ENCODE measurements at places on chromosomes 13 and 19.

DNA sequence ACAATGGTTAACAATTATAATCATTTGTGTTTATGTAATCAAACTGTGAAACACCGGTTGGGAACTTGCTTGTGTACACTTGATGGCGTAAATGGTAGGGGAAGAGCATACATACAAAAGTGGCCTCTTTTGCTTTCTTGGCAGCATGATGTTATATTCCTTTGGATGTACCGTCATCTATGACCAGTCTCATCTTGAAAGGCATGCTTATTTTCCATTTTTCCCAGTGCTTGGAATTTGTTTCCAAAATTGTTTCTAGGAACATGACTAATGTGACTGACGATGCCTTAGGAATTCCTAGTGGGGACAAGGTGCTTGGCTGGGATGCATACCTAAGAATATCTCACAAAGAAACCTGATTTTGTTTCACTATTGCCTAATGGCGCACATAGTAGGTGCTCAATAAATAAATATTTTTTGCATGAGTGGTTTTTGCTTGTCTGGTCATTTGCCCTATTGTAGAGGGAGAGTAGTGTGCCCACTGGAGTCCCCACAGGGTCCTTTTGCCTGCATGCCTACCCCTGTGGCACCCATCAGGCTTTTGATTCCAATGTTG lies 45.5 kb downstream of the SAE1 start:
- DNase-seq, result no peak

GRCh38 chr13:73385848-73386247 lies 327.0 kb downstream of the KLF5 start:
- DNase-seq, result no peak

- no peak for DNase-seq
Observed at GRCh38 chr13:75700552-75700951, 64.4 kb downstream of the LMO7 start.

GRCh38 chr19:49182848-49183375 lies 25.3 kb downstream of the TRPM4 start:
- no peak for DNase-seq

All from stimulated activated naive CD8-positive, alpha-beta T cell treated with anti-CD3 and anti-CD28 coated beads, Interleukin-15, Interleukin-2, amounts not matched to agents 100 U/mL and 50 U/mL, for 24 hours (primary cell).